ENCODE measurements at places on chromosomes 1 and 21. TPM values are rescaled to one million over a fixed set of nuclear protein-coding genes. Genes with fewer than 3 reads are reported as not detected.

Gene SLC9C2
- not detected for total RNA-seq

Gene PYCR2
- total RNA-seq, result 32.8 TPM

Gene HNRNPCL4
- total RNA-seq, result not detected

Gene FCRLA
- total RNA-seq, result 1.8 TPM

Gene INSRR
- total RNA-seq, result not detected

Gene RAB3B
- total RNA-seq, result 4.1 TPM

Data from subcutaneous preadipocyte (primary cell).